Ovary (tissue), 10 donors: ENCODE measurements at places on chromosomes 5 and 9. TPM values are rescaled to one million over a fixed set of nuclear protein-coding genes. Genes with fewer than 3 reads are reported as not detected.

Gene SPATA31C1
- total RNA-seq, result not detected

Gene HAUS6
- total RNA-seq, result 10.7 TPM

- no peaks in the 10 kb centered on the region for H3K4me1 ChIP-seq
- no peak within 1 kb of the TSS for H3K27ac ChIP-seq
- H3K27me3 ChIP-seq, result no peaks in the 10 kb centered on the region
- no peaks in the 10 kb centered on the region for H3K36me3 ChIP-seq
- no peak for DNase-seq
Measured at GRCh38 chr5:141354900-141355469, at the start of gene PCDHGA4. PCDHGA4 (plus strand) TSS chr5:141355021; CDS start chr5:141355108, 87 bp downstream.

DNA sequence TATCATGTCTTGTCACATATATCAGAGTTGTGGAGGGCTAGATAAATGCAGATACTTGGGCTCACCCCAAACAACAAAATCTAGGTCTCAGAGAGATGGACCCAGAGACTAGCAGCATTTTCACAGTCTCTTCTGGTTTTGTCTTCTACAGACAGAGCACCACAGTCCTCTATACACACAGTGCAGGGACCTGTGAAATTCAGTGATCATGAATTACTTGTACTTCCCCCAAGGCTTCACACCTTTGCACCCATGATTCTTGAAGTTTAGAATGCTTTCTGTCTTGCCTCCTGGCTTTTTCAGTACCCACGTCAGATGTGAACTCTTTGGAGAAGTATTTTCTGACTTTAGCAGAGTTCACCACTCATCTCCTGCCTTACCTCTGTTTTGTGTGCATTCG is 371.5 kb upstream of the PRR16 start:
- H3K4me3 ChIP-seq, result no peak overlapping the region
- H3K4me1 ChIP-seq, result no peaks in the 10 kb centered on the region
- H3K36me3 ChIP-seq, result no peaks in the 10 kb centered on the region
- H3K27me3 ChIP-seq, result no peaks in the 10 kb centered on the region
- H3K27ac ChIP-seq, result no peak overlapping the region
- DNase-seq, result no peak

DNA sequence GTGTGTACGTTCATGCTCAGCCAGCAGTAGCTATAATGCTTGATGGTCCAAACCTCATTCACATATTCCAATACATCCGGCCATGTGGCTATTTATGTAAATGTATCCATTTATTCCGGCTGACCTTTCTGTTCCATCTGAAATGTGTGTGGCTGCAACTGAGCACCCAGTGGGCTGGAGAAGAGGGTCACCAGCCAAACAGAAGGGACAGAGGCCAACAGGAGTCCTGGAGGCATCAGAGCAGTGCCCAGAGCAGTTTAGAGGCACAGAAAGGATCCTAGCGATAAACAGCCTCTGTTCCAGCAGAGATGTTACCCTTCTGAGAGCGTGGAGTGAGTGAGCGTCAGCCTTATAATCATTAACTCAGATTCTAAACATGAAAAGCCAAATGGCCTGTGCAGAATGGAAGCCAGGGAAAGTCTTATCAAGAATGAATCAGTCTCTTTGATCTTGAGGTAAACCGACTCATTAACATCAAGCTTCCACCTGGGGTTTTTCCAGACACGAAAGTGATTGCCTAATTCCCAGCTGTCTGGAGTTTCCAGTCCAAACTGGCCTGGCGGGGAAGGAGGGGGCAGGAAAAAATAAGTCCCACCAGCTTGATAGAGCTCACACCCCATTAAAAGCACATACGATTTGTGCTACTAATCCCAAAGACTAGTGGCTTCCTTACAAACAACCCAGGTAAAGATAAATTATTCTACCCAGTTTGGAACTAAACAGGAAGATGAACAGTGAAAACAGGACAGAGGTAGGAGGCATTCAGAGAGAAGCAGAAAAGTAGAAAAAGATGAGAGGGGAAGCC is 55.7 kb downstream of the SUSD1 start:
- no peak overlapping the region for H3K27ac ChIP-seq
- no peaks in the 10 kb centered on the region for H3K27me3 ChIP-seq
- no peak overlapping the region for H3K4me3 ChIP-seq
- H3K4me1 ChIP-seq, result no peaks in the 10 kb centered on the region
- DNase-seq, result no peak

DNA sequence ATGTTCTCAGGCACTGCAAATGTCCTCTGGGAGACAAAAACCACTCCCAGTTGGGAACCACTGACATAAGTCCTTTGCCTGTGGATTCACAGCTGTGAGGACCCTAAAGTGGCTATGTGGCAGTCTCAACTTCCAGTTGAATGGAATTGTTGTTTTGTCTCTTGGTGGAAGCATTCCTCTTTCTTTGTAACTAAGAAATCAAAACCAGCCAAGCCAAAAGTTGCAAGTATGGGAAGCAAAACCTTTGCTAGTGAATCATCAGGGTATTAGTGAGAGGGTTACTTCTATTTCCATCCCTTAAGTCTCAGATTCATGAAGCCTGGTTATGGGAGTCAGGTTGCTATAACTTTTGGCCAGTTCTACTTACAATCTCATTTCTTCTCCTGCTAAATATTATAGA is 49.8 kb upstream of the RPS23 start:
- no peak for DNase-seq
- peaks cover 1% of the 10 kb centered on the region for H3K4me1 ChIP-seq
- no peak overlapping the region for H3K4me3 ChIP-seq
- H3K36me3 ChIP-seq, result no peaks in the 10 kb centered on the region
